Caudate nucleus (tissue), 63 donors: ENCODE measurements at places on chromosomes 12 and 14.

GRCh38 chr14:69612014-69612782 is 802 bp downstream of the SUSD6 start:
- DNase-seq, result no peak

GRCh38 chr14:85344847-85345570 is 184.9 kb upstream of the FLRT2 start:
- no peak for DNase-seq

DNA sequence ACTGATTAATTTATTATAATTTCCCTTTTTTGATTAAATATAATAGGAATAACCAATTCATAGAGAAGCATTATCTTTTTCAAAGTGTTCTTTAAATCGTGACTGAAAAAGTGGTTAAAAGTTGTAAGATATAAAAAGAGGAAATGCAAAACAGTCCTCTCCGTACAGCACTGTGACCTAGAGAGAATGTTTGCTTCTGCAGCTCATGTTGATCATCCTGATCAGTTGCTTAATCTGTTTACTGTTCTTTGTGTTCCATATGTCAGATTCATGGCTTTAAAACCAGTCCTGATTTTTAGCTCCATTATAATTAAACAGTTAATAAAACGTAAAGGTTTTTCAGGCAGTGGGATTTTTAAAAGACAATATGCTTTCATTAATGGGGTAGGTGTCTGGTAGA is 4.7 kb downstream of the TTC8 start:
- DNase-seq, result no peak

DNA sequence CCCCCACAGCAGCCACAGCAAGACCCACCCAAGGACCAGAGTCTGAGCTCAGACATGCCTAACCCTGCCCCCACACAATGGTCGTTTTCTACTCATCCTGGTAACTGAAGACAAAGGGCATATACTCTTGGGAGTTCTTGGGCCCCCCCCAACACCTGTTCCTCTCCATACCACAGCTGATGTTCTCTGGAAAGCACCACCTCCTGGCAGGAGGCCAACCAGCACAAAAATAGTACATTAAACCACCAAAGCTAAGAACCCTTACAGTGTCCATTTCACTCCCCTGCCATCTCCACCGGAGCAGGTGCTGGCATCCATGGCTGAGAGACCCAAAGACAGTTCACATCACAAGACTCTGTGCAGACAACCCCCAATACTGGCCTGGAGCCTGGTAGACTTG is 80.6 kb upstream of the DAAM1 start:
- DNase-seq, result no peak

DNA sequence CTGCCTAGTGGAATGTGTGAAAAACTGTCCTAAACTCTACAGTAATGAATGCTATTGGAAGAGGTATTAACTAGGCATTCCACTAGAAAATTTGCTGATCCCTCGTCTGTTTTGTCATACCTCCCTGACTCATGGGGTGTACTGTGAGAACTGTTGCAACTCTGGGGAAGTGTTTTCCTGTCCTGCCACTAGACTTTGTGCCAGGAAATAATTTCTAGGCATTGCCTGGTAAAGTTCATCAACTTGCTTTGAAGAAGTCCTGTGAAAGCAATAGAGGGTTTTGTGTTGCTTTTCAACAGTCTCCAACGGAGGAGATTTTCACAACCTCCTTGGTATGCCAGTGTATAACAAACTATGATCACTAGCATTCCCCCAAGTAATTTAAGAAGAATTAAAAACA is 139.9 kb downstream of the AKAP6 start:
- DNase-seq, result no peak

GRCh38 chr14:50573862-50574261 is 13.9 kb downstream of the ATL1 start:
- DNase-seq, result no peak

DNA sequence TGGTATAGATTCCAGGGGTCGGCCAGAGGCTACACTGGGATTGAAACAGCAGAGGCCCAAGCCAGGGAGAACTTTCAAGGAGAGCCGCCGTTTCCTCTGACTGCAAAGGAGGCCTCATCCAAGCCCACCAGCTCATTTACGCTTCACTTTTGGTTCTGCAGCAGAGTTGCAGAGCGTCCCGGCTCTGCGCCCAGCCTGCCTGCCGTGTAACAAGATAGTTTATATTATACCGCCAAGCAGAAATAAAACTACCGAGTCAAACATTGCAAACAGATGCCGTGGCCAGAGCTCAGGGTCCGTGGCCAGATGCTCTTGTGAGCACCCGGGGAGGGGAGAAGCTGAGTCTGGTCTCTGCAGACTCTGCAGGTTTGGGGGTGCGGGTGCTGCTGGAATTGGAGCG is 60.7 kb upstream of the TBX3 start:
- no peak for DNase-seq

- DNase-seq, result no peak
Observed at GRCh38 chr14:101875727-101876554, 88.4 kb upstream of the DYNC1H1 start.
